Type B pancreatic cell (in vitro differentiated cells): ENCODE measurements at places on chromosomes 12 and 14.

- no peak for DNase-seq
Observed at GRCh38 chr14:95948558-95948981, 71.9 kb downstream of the TUNAR start.

DNA sequence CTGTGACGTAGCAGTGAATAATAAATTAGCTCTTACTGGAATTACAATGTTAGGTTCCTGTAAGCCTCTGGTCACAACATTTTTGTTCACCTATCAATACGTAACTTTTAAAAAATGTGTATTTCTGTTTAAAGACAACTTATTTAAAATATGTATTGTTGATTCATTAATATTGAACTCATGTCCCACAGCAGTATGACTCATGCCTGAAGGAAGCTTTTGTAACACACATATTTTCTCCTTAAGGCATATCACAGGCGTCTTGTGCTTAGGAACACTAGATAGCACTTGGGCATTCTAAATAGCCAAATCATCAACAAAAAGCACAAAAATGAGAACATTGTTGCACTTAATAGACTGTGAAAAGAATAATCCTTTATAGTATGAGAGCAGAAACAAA, 92.5 kb downstream of the GPHN start:
- no peak for DNase-seq

DNA sequence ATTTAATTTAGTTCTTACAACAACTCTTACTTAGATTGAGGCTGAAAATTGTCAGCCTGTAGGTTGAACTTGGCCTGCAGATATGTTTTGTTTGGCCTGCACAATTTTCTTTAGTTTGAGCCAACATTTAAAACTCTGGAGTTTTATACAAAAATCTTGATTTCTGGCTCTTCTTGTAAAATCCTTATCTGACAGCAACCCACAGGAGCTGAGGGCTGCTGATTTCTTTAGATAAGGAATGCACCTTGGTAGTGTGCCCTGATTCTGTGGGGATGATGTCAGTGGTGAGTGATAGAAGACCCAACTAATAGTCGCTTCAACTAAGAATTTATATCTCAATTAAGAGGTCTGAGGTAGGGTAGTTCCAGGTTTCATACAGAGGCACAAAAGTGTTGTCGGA, 49.5 kb downstream of the SOCS2 start:
- DNase-seq = no peak

- no peak for DNase-seq
Observed at GRCh38 chr12:65195387-65196055, 26.1 kb downstream of the LEMD3 start.

DNA sequence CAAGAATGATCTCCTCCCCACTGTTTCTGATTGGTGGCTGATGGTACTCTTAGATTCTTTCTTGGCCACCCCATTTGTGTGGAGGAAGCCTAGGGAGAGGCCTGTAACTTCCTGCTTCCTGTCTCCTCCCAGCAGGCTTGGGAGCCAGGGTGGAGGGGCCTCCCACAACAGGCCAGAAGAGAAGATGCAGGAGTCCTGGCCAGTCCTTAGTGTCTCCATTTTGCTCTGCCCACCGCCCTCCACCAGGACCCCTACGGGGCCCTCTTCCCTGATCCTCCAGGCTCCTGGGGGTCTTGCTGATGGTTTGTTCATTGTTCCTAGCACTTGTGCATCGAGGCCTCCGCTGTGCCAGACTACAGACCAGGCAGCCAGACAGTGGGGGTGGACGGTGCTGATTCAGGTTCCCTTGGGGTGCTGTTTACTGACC, 6.8 kb downstream of the TSPAN9 start:
- DNase-seq = no peak

GRCh38 chr12:103696101-103696500, 109.0 kb downstream of the STAB2 start:
- no peak for DNase-seq

- no peak for DNase-seq
Observed at GRCh38 chr12:46024099-46024498, 33.7 kb upstream of the SCAF11 start.

DNA sequence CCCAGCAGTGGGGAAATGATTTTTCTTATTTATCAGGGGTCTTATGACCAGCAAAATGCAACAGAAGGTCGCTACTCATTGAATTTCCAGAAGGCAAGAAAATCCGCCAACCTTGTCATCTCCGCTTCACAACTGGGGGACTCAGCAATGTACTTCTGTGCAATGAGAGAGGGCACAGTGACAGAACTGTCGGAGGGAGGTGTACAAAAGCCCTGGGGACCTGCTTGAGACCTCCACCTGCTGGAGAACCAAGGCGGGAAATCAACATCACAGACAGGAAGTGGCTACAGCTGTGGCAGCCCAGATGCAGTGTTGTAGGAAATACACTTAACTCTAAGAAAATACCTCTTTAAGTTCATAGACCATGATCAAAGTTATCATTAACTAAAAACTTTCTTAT, 250.9 kb upstream of the OR4E1 start:
- DNase-seq = no peak

DNA sequence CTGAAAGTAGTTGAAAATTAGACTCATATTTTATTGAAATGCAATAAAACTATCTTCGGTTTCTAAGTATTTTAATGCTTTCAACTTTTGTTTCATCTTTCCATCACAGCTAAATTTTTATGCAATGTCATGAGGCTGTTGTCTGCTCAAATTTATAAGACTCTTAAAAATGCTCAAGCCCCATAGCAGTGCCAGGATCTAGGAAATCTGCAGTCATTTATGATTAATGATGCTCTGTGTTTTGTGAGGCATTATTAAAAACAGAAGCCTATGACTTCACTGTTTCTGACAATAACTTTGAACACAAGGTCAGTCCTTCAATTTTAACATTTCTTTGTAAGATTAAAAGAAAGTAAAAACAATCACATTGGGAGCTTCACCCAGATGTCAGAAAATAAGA, 112.5 kb downstream of the ALX1 start:
- DNase-seq = no peak

- DNase-seq = no peak
Observed at GRCh38 chr14:95456281-95456680, 60.2 kb downstream of the SYNE3 start.

DNA sequence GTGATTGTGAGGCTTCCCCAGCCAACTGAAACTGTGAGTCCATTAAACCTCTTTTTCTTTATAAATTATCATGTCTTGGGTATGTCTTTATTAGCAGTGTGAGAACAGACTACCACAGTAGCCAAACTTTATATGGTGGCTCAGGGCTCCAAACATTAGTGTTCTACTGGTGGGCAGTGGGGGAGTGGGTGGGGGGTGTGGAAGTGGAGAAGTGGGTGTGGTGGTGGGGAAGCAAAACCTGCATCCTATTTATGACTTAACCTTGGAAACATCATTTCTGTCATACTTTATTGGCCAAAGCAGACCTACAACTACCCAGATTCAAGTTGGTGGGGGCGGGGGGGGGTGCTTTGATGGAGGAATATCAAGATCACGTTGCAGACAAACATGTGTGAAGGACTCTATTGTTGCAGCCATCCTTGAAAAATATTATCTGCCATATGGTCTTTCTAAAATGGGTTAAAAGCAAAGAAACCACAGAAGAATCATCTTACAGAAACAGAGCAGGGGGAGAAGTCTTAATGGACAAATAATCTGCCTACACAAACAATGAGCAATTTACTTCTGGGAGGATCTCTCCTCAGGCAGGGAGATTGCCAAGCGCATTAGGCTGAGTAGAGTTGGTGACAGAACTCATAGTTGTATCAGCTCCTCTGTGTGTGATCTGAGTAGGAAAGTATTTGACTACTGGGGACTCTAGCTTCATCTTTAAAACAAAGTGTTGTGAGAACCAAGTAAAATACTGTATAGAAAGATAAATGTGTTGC, 1.4 kb upstream of the PWP1 start:
- no peak for DNase-seq

GRCh38 chr14:35355981-35356841, 48.3 kb downstream of the NFKBIA start:
- DNase-seq = no peak

DNA sequence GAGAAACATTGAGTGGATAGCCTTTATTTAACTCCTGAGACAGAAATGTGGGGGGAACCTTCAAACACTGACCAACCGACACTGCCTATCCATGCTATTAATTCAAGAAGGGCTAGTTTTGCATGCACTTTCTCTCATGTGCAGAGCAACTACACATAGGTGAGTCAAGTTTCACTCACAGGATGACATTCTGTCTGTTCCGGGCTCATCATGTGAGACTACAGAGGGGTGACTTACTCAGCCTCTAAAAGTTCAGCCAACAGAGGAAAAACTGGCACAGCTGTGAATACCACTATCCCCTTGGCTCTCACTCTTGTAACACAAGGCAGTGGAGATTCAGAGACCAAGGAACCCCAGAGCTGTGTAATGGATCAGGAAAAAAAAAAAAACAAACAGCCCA, 13.3 kb downstream of the BEST3 start:
- DNase-seq = no peak

GRCh38 chr12:75977952-75978671, 53.5 kb downstream of the PHLDA1 start:
- no peak for DNase-seq

GRCh38 chr12:15756822-15757221, 32.4 kb downstream of the EPS8 start:
- DNase-seq = no peak

- no peak for DNase-seq
Observed at GRCh38 chr14:71703477-71703876, 228.8 kb upstream of the RGS6 start.

- no peak for DNase-seq
Observed at GRCh38 chr12:57404966-57405640, 25.7 kb downstream of the R3HDM2 start.

- DNase-seq = no peak
Observed at GRCh38 chr12:57604454-57604991, at the start of gene DTX3. Gene DTX3, plus strand, starts transcription at chr12:57604824. Its CDS starts 1,694 bp downstream, at chr12:57606518.

GRCh38 chr12:95693689-95694088, 96.9 kb downstream of the NTN4 start:
- no peak for DNase-seq

GRCh38 chr12:42587601-42588523, 1.7 kb downstream of the PRICKLE1 start:
- DNase-seq = no peak

DNA sequence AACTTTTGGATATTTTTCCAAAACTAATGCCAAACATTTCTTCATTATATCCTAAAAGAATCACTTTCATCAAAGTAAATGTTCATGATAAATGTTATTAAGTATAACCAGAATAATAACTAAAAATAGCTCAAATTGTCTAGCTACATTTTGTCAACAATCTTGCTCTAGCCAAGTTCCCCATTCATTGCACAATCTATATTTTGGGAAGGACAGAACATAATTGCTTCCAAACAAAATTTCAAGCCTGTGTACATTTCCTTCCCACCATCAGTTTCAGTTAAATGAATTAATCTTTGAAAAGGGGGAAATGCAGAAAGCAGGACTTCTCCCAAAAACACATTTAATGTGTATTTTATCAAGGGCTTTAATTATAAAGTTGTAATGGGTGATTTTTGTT, 98.0 kb upstream of the PLEKHG7 start:
- no peak for DNase-seq

DNA sequence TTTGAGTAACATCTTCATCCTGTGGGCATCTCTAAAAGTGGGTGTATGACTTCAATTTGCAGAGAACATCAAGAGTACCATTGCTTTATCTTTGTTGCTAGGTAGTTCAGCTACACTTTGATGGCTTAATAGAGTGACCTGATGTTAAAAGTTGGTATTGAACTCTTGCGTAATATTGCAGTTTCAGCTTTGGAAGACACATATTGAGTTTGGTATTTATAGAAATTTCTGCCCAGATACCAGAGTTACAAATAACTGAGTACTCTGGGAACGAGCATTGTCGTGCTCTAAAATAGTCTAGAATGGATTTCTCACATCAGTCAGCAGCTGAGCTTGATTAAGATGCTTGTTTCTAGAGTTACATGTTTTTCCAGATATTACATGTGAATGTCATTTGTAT, 24.8 kb upstream of the AKAP5 start:
- no peak for DNase-seq

GRCh38 chr12:53290661-53291060, 4.7 kb upstream of the PFDN5 start:
- no peak for DNase-seq

GRCh38 chr12:41019461-41019860, 168.7 kb upstream of the PDZRN4 start:
- no peak for DNase-seq

DNA sequence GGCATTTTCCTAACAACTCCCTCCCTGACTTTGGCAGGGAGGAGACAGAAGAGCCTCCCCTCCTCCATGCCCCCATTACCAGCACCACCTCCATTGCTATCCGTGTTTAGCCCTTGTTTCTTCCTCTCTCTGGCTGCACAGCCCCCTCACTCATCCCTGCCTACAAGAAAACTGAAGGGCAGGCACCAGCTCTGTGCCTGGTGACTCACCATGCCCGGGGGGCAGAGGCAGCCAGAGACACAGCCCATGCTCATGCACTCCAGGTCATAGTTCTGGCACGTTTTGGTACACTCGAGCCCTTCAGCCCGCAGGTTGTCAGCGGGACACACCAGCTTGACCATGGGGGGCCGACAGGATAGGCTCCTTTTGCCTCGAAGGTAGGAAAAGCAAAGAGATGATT, 80.4 kb downstream of the VWF start:
- no peak for DNase-seq

DNA sequence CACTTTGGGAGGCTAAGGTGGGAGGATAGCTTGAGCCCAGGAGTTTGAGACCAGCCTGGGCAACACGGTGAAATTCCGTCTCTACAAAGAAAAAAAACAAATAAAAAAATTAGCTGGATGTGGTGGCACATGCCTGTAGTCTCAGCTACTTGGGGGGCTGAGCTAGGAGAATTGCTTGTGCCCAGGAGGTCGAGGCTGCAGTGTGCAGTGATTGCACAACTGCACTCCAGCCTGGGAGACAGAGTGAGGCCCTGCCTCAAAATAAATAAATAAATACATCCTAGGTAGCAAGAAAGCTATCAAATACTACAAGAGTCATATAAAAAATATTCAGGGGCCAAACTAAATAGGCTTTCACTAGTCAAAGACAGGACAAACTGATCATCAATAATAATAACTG, 6.2 kb downstream of the KLHL28 start:
- no peak for DNase-seq

- DNase-seq = no peak
Observed at GRCh38 chr14:45891417-45892080, 638.5 kb upstream of the MIS18BP1 start.

GRCh38 chr12:49970658-49971057, 2.1 kb upstream of the AQP6 start:
- no peak for DNase-seq

- DNase-seq = no peak
Observed at GRCh38 chr12:77592836-77593235, 237.9 kb upstream of the NAV3 start.
